ENCODE measurements at places on chromosomes 4 and X.
A peak's percentile ranks its signal among the peaks of the same experiment; 100 is the strongest.

DNA sequence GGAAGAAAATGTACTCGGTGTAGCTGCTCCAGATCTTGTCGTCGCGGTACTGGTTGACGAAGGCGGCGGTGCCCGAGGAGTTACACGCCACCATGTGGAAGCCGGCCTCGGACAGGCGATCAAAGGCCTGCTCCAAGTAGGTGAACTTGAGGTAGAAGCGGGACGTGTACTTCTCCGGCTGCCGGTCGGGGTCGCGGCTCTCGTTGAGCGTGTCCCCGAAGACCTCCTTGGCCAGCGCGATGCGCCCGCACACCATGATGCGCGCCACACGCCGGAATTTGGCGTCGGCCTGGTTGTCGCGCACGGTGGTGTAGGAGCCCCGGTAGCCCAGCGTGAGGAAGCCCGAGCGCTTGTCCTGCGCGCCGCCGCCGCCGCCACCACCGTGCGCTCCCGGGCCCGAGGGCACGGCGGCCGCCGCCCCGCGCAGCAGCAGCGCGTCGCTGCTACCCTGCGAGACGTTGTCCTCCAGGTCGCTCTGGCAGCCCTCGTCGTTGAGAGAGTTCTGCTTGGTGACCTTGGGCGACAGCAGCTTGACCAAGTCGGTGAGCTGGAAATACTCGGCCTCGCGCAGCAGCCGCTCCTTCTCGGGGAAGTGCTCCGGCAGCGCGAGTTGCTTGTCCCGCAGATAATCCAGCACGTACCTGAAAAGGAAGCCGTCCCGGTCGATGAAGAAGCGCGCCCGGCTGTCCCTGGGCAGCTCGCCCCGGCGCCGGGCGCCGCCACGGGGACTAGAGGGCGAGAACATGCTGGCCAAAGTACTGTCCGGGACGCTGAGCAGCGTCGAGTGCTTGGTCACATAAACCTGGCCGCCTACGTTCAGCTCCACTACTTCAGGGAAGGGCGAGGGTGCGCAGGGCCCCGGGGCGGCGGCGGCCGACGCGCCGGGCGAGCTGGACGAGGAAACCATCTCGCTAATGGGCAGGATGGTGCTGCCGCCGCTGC lies 775 bp downstream of the KCTD8 start:
- peak; percentile 19 for DNase-seq

DNA sequence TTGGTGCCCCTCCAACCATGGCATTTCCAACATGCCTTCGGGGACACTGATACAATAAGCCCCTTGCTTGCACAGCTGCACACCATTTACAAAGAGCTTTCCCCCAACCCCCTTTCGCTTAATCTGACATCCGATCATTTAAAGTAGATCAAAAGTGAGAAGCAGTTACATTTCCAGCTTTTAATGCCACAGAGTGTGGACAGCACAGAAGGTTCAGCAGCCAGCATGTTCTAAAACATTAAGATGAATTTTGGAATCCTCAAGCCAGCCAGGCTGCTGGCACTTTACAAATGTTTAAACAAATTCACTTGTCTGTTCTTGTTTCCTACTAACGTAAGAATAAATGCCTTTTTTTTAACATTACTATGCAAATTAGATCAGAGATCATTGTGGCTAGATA lies 284.4 kb upstream of the LDB2 start:
- DNase-seq, result no peak

GRCh38 chr4:102061133-102061532 lies 270.6 kb downstream of the BANK1 start:
- DNase-seq, result no peak

GRCh38 chrX:42477396-42477795 lies 300.6 kb downstream of the PPP1R2C start:
- DNase-seq, result no peak

DNA sequence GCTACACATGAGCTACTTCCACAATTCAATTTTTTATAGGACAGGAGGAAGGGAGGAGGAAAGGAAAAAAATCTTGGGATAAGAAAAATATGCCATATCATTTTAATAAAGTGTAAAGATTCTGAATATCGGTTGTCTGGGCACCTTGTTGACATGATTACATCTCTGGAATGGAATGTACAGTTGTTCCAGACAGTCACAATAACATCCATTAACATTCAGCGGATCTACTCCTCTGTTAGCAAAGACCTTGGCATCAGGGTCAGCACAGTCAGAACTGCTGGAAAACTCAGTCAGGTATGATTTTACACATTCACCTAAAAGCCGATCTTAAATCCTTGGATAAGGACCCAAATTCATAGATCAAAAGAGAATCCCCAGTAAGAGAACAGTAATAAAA lies 85.4 kb upstream of the ARMCX2 start:
- DNase-seq, result no peak

GRCh38 chrX:12985331-12985730 lies 10.4 kb downstream of the TMSB4X start:
- DNase-seq, result no peak

GRCh38 chr4:144647590-144647989 lies 1.6 kb downstream of the HHIP start:
- DNase-seq, result no peak

DNA sequence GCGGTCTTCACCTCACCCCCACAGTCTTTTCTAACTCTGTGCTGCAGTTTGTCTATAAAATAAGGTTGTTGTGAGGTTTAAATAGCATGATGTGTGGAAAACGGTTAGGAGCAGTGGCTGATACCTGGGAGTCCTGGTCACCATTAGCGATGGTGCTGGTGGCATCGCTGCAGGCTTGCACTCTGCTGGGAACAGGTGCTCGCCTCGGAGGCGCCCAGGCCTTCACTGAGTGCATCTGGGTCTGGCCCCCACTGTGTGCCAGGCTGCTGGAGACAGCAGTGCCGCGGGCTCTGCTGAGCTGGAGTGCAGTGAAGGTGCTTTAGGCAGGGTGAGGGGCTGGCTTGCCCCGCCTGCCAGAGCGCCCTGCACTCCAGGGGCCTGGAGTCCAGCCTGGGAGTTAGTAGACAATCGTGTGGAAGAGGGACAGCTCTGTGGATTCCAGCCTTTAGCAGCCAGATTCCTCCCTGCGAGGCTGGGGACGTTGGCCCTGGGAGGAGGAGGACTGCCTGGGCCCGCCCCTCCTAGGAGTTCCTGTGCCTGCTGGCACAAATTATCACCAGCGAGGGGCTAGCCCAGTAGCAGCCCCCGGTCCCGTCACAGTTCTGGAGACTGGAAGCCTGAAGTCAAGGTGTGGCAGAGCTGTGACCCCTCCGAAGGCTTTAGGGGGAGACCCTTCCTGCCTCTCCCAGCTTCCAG lies 7.3 kb downstream of the RGS12 start:
- DNase-seq, result no peak

GRCh38 chrX:47060708-47061107 lies 17.5 kb upstream of the RGN start:
- no peak for DNase-seq

GRCh38 chr4:173991316-173991715 lies 292.2 kb downstream of the FBXO8 start:
- DNase-seq, result no peak

DNA sequence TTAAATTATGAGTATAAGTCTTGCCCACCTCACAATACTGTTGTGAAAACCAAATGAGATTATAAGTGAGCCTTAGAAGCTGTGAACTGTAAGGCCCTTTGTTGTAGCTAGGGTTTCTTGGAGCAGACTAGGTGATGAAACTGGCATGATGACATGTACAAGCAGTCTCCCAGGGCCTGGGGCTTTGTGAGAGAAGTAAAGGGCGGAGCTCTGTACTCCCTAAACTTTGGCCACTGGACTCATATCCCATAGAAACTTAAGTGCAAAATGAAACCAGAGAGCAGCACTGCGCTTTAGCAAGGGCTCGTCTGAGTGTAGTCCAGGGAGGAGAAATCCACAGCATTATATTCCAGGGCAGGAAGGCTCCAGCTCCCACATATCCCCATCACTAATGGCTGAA lies 385.6 kb upstream of the FGF16 start:
- no peak for DNase-seq

- DNase-seq, result peak; percentile 10
Observed at GRCh38 chr4:67332627-67333026, 212.7 kb downstream of the CENPC start.

DNA sequence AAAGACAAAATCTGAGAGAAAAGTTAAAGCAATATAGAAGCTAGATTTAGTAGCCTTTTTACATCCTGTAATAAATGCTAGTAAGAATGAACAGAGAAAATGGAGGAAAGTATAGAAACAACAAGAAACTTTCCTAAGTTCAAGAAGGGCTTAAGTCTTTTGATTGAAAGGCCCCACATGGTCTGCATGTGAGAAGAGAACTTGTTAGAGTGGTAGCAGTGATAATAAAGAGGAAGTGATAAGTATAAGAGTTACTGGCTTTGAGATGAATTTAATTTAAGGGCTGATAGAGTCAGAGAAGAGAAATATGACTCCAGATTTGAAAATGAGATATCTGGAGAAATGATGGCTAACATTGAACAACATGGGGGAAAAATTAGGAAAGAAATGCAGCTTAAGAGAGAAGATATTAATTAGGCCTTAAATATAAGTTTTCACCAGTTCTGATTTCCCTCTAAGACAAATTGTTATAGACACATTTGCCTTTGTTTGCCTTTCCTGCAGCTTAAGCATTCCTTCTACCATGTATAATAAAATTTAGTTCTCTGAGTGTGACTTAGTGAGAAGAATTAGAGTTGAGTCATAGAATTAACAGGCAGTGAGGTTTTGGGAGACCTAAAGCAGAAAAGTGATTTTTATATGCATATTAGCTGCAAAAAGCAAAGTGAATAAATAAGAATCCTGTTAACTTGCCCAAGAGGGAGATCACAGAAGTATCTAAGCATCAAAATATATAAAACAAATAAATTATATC lies 18.4 kb downstream of the ZFX start:
- no peak for DNase-seq

GRCh38 chr4:185508181-185508580 lies 27.1 kb downstream of the PDLIM3 start:
- no peak for DNase-seq

DNA sequence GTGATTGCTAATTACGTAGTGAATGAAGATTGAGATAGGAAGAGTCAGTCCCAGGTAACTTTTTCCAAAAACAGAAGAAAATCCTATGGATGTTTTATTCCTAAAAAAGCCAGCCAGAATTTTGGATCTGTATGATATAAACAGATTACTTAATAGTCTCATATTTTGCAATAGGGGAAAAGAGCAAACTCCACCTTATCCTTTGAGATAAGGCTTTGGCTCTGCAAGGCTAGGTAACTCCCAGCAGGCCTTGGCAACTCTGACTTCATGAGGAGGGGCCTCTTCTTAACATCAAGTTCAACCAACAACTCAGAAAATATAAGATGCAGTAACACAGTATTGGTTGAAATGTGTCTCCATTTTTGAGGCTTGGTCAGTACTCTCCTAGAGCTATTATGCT lies 98.7 kb upstream of the SLC4A4 start:
- no peak for DNase-seq

DNA sequence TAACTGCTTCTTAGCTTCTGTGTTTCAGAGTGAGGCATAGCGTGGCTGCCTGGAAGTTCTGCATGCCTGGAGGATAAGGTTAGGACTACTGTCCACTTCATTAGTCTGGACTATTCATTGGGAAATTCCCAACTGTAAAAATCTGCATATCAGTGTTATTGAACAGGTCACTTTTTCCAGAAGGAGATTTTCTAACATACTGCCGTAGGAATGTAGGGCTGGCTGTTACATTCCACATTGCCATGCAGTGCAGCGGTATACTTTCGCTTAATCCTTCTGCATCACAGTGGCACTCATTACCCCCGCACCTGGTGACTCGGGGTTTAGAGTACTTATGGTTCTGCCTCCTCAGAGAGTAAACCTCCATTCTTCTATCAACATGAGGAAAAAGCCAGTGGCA lies 104.6 kb downstream of the NPFFR2 start:
- DNase-seq, result no peak

DNA sequence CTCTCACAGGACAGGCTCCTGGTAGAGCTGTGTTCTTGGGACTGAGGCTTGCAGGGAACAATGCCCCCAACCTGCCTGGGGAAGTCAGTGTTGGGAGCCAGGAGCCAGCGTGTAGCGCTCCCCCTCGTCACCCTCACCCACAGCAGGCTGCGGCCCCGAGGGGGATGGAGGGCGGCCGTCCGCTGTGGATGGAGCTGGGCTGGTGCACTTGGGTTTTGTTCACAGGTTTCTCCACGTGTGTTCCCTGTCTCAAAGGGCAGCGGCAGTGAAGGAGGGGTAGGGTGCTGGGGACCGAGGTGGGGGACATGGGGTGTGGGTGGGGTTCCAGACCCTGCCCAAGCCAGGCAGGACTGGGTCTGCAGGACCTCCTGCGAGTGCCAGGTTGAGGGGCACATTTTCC lies 69.1 kb downstream of the RGS12 start:
- no peak for DNase-seq

DNA sequence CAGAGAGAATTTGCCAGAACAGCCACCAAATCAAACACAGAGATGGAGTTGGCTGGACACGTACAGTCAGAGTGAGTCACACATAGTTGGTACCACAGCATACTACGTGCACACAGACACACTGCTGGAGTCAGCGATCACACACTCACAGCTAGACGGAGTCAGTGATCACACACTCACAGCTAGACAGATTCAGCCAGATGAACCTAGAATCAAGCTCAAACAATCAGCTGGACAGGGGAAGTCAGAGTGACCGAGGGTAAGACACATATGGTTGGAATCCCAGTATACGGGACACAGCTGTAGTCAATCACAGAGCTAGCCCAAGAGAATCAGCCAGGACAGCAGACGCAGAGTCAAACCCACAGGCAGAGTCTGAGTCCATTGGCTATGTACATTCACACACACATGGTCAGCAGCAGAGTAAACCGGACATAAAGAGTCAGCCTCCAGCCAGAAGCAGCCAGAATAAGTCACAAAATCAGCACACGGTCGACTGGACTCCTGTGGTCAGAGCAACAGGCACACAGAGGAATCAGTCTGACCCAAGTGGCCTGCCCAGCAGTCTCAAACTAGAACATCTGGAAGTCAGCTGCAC lies 4.6 kb downstream of the SLC38A5 start:
- peak; percentile 75 for DNase-seq

DNA sequence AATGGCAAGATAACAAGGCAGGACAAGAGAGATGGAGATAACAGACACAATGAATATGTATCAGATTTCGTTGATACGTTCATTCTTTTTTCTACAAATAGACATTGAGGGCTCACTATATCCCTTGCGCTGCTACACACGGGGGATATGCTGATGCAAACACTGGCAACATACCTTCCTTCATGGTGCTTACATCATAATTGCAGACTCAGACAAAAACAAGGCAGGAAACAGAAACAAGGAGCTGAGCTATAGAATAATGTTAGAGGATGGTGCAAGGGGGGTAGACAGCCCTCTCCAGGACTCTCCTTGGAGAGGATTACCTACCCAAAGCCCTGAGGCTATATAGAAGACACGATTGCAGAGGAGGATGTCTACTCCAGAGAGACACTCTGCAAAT lies 1069.5 kb downstream of the DMD start:
- no peak for DNase-seq
